ENCODE measurements at places on chromosomes 4 and X. TPM values are rescaled to one million over a fixed set of nuclear protein-coding genes. Genes with fewer than 3 reads are reported as not detected.

DNA sequence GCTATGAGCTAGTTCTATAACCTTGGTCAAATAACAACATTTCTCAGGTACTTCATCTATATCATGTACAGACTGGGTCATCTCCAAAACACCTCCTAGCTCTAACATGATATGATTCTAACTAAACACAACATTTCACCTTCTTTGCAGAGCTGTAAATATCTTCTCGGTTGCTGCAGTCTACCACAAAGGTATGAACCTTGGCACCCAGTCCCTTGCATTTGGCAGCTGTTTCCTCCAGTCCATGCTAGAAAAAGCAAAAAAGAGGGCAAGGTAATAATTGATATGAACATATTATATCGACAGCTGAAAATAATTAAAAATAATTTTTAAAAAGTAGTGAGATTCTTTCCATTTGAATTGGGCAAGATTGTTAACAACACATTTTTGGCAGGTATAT, 8.9 kb downstream of the HSD17B11 start:
- DNase-seq, result no peak

GRCh38 chr4:78119698-78120097, 62.6 kb downstream of the FRAS1 start:
- no peak for DNase-seq

CENPVL1 gene
- polyA plus RNA-seq, result not detected

GRCh38 chr4:150577796-150578195, 4.2 kb upstream of the MAB21L2 start:
- no peak for DNase-seq

GRCh38 chr4:48008021-48008596, 8.4 kb downstream of the CNGA1 start:
- DNase-seq, result no peak

DNA sequence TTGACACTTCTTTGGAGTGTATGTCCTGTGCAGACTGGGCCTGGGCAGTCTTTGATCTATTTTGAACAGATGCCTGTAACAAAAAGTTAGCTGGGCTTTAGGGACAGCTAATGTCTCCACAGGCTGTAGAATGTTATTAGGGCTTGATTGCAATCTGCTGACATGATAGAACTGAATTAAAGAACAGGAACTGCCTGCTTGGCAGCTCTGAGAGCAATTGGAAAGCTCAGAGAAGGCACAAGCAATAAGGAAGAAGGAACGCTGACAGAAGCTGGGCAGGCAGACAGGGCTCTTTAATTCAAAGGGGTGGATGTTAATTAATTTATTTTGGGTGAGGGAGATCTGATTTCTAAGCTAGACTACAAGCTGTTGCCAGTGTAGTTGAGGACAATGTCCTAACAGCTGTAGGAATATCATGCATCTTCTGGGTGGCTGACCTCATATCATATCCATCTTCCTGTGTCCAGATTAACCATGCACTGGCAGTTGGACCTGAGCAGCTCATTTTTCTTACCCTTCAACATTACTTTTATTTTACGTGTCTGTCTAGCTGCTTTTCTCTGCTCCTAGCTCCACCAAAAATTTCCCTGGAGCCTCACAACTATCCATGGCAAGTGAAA, 20.7 kb upstream of the GRXCR1 start:
- DNase-seq, result no peak

UNC5C gene
- 0.75 TPM for polyA plus RNA-seq

FHDC1 gene
- polyA plus RNA-seq, result 11.5 TPM

- no peak for DNase-seq
Measured at GRCh38 chr4:163592212-163592611, 97.7 kb downstream of the TMA16 start.

SLC9B1 gene
- 2.0 TPM for polyA plus RNA-seq

RBM46 gene
- polyA plus RNA-seq, result 0.20 TPM

GRCh38 chrX:132119821-132120515, 7.9 kb downstream of the FRMD7 start:
- no peak for DNase-seq

ADH1A gene
- polyA plus RNA-seq, result 1.5 TPM

DNA sequence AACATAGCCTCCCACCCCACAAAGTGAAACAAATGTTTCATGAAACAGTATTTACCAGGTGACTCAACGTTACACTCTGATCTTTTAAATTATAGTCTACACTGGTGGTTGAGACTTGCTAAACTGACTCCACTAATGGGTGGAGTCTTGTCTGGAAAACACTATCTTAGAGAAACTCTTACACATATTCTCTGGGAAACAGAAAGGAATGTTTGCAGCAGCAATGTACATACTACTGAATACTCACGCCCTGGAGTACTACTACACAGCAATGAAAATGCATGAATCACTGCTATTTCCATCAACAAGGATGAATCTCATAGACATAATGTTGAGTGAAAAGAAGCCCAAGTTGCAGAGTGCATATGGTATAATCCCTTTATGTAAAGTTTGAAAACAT, 208.5 kb upstream of the IGFBP7 start:
- no peak for DNase-seq

DNA sequence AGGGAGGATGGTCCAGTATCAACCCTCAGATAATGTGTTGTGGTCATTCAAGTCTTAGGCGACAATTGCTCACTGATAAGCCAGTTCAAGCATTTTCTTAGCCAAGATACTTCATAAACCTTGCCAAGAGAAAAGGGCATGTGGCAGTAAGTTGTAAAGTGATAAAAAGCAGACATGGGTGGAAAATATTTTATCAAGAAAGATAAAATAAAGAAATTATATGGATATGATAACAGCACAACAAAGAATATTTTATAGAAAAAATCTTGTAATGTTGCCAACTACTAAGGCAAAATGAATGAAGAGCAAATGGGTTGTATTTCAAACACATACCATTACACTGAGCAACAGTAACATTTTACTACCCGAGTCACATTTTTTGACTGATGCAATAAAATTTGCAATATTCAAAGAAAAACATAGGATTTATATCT, 217.4 kb upstream of the PITX2 start:
- DNase-seq, result no peak

- no peak for DNase-seq
Measured at GRCh38 chr4:137623013-137623412, 90.7 kb upstream of the PCDH18 start.

RIPPLY1 gene
- polyA plus RNA-seq, result 0.17 TPM

All from muscle of back (tissue), 13 donors.